Left forelimb (tissue), 1 donor: ENCODE measurements at places on chromosomes 4 and X.

- DNase-seq: no peak
Measured at GRCh38 chr4:76588274-76588673, 153.2 kb downstream of the SHROOM3 start.

DNA sequence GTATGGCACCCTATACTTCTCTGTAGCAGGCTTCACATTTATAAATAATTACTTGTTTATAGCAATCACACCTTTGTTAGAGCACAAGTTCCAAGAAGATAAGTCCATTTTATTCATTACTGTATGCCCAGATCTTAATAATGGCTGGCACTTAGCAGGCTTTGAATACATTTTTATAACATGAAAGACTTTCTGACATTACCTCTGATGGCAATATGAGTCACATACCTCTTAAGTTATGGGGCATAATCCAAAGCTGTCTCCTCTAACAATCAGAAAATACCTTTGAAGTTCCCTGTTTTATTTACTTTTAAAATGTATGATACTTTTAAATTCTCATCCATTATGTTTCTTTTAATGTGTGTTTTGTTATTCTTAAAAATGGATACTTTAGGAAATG is 12.2 kb downstream of the SCRG1 start:
- no peak for DNase-seq

DNA sequence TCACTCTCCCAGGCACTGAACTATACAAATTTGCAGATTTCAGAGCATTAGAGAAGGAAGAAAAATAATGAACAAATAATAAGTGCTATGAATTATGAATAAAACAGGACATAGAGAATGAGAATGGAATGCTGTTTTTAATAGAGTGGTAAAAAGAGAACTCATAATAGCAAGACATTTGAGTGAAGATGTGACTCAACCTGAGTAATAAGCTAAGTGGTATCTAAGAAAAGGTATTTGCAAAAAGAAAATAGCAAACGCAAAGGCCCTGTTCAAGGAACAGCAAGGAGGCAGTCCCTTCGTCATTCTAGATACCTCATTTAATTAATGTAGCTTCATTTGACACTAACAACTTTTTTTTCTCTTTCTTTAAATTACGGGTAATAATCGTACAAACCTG is 1910.0 kb upstream of the TENM3 start:
- no peak for DNase-seq

GRCh38 chr4:82711158-82711785 is 87.3 kb downstream of the SCD5 start:
- DNase-seq: no peak

DNA sequence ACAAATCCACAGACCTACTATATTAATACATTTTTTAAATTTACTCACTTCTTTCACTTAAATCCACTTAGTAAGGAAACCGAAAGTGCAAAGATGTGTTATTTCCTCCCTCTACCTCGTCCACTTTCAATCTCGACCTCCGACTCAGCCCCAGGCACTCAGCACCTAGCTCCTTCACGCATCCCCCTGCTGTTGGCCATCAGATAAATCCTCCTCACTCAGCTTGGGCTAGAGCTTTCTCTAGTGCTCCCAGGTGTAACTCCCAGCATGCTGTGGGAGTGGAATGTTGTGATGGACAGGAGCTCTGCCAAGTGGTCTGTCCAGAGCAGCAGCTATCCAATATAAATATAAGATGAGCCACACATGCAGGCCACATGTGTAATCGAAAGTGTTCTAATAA is 26.7 kb upstream of the TEC start:
- no peak for DNase-seq

- DNase-seq: no peak
Measured at GRCh38 chrX:154351183-154352011, 23.0 kb downstream of the FLNA start.

DNA sequence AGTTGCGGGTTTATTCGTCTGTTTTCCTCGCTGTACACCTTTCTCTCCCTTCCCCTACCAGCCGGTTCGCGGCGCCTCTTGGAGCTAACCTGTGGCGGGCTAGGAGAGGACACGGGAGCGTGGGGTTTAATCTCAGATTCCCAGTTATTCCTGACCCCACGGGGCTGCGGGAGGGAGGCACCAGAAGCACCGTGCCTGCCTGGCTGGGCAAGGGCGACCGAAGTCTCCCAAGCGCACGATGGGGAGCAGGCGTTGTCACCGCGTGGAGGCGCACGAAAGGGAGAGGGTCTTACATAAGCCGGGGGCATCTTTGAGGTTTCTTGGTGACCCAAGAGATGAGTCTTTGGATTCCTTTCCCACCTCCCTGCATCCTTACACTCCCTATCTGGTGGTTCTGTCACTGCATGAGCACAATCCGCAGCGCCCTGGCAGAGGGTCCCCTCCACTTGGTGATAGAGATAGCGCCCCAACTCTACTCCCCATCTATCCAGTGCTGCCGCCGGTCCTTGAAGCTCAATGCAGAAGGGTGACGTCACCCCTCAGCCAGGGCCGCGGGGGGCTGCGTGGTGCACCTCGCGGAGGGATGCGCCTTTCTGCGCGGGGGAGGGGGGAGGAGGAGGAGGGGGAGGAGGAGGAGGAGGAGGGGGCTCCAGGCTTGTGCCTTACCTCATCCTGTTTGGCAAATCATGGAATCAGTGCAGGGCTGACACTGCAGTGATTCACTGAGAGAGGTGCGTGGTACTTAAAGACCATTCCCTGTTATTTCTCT is 793 bp downstream of the TSPAN7 start:
- no peak for DNase-seq

GRCh38 chr4:108052558-108053120 is 63.0 kb downstream of the HADH start:
- no peak for DNase-seq
